ENCODE measurements at places on chromosomes 6 and 20. TPM values are rescaled to one million over a fixed set of nuclear protein-coding genes. Genes with fewer than 3 reads are reported as not detected.

The CTCFL gene
- total RNA-seq: not detected

The MRPS10 gene
- total RNA-seq: 54.9 TPM

The PLCB4 gene
- total RNA-seq: 20.5 TPM

The BTN1A1 gene
- not detected for total RNA-seq

The SOX18 gene
- total RNA-seq: 67.0 TPM

The LGSN gene
- not detected for total RNA-seq

The GABRR2 gene
- 1.7 TPM for total RNA-seq

The SLC2A10 gene
- total RNA-seq: 2.7 TPM

The SLC17A2 gene
- not detected for total RNA-seq

The TRIM38 gene
- 2.5 TPM for total RNA-seq

The UBD gene
- not detected for total RNA-seq

The BHLHE23 gene
- not detected for total RNA-seq

The IDH3B gene
- 121 TPM for total RNA-seq

The EPB41L1 gene
- 21.8 TPM for total RNA-seq

The RBM24 gene
- 221 TPM for total RNA-seq

The GRM1 gene
- total RNA-seq: 8.5 TPM

The PRR18 gene
- total RNA-seq: 0.13 TPM

The TP53TG5 gene
- total RNA-seq: 2.2 TPM

The KHDRBS2 gene
- total RNA-seq: 0.16 TPM

The PGM3 gene
- 23.8 TPM for total RNA-seq

The MED23 gene
- total RNA-seq: 12.3 TPM

The HEY2 gene
- total RNA-seq: 12.3 TPM

The BFSP1 gene
- 0.83 TPM for total RNA-seq

The ANGPT4 gene
- total RNA-seq: not detected

The CITED2 gene
- total RNA-seq: 135 TPM

The OR2B6 gene
- total RNA-seq: not detected

The SLC52A3 gene
- total RNA-seq: 2.8 TPM

The PNPLA1 gene
- total RNA-seq: not detected

The ZNF165 gene
- total RNA-seq: 0.13 TPM

The NR2E1 gene
- 0.08 TPM for total RNA-seq

The LAMA5 gene
- total RNA-seq: 101 TPM

The ESF1 gene
- 15.1 TPM for total RNA-seq

The BPIFB4 gene
- not detected for total RNA-seq

The TMEM170B gene
- total RNA-seq: 4.2 TPM

The TXNDC5 gene
- 50.8 TPM for total RNA-seq

The RAB5IF gene
- 50.2 TPM for total RNA-seq

The HACE1 gene
- 8.0 TPM for total RNA-seq

The ADTRP gene
- total RNA-seq: not detected
